ENCODE measurements at places on chromosomes 1 and 21.
A peak's percentile ranks its signal among the peaks of the same experiment; 100 is the strongest.

GRCh38 chr1:230768903-230769570 lies 21.8 kb downstream of the CAPN9 start:
- DNase-seq, result peak; percentile 47

GRCh38 chr1:24914226-24915069 lies 15.6 kb downstream of the RUNX3 start:
- DNase-seq, result peak; percentile 53

- no peak for DNase-seq
These were observed 88.9 kb downstream of the PIK3R3 start for GRCh38 chr1:46043458-46044017.

GRCh38 chr21:42925114-42925926 lies at the start of gene ERVH48-1:
Gene ERVH48-1 (minus strand): TSS chr21:42925630. CDS start chr21:42919006, 6,624 bp downstream.
- DNase-seq, result no peak

- DNase-seq, result no peak
These were observed 3.0 kb upstream of the JUN start for GRCh38 chr1:58786927-58787245.

DNA sequence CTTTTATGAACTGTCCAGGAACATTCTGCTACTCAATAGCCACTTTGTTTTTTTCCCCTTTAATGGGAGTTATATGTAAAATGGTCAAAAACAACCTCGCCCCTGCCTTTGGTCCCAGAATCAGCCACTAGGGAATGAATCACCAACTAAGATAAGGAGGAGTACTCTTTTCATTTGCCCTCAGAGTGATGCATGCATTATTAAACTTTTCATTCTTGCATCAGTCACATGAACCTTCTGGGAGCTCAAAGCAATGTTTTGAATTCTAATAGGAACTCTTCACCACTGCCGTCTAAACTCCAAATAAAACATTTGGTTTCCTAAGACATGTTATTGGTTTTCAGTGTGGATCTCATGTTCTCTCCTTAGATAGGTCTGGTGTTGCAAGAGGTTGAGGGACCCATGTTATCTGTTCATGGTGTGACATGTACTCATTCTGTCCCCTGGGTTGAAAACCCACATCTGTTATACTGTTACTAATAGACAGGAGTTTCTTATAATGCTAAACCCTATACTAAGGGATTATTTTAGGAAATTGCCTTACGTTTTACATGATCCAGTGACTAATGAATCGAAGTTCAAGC lies 17.8 kb upstream of the HSD17B7 start:
- DNase-seq, result no peak

DNA sequence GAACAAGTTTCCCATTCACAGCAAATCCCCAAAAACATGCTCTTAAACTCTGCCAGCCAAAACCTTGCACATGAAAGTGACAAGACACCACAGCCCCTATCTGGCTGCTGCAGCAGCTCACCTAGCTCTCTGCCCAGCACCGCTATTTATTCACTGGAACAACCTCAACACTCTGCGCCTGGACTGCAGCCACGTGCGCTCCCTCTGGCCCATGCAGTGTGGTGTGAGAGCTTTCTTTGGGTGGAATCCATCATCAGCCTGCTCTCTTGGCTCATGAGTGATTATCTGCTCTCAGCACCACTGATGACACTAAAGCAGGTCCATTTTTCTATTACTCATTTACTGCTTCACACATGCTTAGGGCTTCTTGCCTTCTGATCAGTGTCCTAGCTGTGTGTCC lies 11.4 kb downstream of the KCNJ6 start:
- DNase-seq, result no peak

- no peak for DNase-seq
These were observed 217.1 kb downstream of the RERE start for GRCh38 chr1:8600336-8600735.

- no peak for DNase-seq
These were observed 7.3 kb downstream of the RASAL2 start for GRCh38 chr1:178101266-178101630.

DNA sequence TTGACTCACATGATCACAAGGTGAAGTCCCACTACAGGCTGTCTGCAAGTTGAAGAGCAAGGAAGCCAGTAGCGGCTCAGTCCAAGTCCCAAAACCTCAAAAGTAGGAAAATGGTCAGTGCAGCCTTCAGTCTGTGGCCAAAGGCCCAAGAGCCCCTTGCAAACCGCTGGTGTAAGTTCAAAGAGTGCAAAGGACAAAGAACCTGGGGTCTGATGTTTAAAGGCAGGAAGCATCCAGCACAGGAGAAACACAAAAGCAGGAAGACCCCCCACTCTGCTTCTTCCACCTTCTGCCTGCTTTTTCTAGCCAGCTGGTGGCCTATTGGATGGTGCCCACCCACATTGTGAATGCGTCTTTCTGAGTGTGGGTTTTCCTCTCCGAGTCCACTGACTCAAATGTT lies 2222.6 kb downstream of the MRPL39 start:
- DNase-seq, result no peak

DNA sequence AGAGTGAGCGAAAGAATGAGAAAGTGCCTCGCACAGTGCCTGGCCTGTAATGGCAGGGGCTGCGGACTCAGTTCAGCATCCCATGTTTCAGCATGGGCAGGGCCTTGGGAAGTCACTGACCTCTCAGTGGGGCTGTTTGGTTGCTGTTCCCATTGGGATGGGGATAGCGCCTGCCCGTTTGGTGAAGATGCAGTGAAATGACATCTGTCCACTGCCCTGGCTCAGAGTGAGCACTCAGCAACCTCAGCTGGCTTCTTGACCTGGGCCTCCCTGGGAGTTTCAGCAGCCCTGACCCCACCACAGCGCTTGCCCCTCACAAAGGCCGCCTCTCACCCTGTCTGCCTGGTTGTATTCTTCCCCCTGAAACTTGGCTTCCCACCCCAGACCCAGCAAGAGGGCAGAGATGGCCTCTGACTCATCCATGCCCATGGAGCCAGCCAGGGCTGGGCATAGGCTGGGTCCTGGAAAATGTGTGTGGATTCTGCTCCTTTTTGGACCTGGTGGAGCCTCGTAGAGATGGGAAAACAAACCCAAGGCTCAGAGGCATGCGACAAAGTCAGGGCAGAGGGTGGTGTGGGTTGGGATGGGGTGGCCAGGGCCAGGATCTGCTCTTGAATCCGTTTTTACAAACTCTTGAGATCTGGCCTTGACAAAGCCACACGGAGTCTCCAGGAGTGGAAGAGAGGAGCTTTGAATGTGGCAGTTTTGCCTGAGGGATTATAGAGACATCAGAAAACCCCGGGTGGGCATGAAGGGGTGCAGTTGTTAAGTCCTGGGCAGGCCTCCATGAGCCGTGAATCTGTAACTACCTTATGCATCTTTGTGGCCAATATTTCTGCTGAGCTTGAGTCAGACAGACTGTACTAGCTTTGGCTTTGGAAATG lies 1.2 kb downstream of the XKR8 start:
- DNase-seq, result no peak

DNA sequence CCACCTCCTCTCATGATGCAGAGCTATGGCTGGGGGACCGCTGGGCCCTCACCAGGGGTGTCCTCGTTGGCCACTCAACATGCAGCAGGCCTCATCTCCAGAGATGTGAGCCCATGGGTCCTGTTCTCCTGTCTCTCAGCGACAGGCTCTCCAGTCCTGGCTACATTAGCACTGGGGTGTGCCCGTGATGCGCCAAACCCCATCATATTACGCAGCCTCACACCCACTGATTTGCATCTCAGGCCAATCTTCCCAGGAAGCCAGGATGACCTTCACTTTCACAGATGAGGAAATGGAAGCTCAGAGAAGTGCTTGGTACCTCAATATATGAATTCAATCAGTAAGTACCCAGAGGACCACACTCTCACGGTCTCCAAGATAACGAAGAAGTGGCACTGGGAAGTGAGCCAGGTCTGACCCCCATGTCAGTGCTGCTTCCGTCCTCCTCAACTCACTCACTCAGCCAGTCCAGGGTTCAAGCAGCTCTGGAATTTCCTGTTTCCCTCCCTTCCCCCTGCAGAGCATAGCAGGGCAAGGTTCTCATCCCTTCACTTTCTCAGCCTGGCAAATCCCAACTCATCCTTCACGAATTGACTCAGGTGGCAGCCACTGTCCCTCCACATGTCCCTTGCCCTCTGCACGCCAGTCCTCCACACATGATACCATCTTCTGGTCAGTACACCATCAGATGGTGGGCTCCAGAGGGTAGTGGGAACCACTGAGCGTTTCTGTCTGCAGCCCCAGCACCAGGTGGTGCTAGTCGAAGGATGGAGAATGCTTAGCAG lies 28.9 kb upstream of the EVA1B start:
- no peak for DNase-seq

GRCh38 chr21:25313829-25314228 lies 293.5 kb downstream of the MRPL39 start:
- no peak for DNase-seq

GRCh38 chr1:34865981-34866761 lies 6.6 kb upstream of the SMIM12 start:
- DNase-seq, result no peak

- no peak for DNase-seq
These were observed 823 bp upstream of the PRKAA2 start for GRCh38 chr1:56644064-56644918.

- DNase-seq, result no peak
These were observed 24.8 kb downstream of the LEMD1 start for GRCh38 chr1:205396967-205397616.

DNA sequence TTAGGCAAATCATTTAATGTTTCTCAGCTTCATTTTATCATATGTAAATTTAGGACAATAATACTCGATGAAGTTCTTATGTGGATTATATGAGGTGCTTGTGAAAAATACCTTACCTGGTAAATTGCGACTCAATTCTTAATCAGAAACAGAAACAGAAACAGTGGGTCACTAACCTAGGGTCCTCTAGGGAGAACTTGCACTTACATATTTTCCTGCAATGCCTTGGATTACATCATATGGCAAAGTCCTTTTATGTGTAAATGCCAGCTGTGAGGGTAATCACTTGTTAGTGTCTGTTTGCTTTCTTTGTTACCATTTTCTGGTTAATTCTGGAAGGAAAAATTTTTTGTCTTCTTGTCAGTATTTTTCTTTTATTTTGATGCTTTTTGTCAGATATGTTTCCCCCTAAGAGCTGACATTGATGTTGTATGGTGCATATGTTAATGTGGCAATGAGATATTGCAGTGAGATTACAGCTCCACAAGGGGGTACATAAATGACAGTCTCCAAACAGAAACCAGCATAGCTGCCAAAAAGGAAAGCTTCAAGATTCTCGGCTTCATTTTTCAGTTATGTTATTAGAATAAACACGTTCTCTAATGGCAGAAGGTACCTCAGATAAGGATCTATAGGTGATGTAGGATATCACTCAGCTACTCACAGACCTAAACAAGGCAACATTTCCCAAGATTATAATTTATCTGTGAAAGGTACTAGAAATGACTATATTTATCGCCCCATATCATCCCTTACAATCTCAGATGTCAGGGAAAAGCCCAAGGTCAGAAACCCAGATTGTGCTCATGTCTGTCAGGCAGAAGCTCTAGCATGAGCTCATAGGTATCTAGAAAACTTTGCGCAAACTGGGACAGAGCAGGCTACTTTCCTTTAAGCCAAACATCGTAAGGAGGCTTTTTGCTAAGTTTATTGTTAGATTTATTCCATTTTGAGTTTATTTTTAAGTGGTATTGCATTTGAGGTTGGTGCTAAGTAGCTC lies 119.9 kb downstream of the FASLG start:
- DNase-seq, result no peak

GRCh38 chr1:25520446-25521061 lies 22.9 kb upstream of the LDLRAP1 start:
- DNase-seq, result no peak

DNA sequence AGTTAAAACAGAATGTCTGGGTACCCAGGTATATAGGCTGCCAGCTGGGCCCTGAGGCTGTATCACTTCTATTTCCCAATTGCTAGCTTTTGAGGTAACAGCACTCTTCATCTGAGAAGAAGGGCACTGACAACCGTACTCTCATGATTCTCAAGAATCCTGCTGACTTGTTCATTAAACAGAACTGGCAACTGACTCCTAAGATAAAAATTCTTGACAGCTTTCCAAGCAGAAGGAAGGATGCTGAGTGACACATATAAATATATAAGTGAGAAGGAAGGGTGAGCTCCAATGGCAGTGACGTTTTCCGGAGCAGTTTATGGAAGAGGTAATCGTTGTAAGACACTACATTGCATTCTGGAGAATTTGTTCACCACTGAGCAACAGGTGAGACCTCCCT lies 48.1 kb upstream of the NRIP1 start:
- no peak for DNase-seq

- DNase-seq, result no peak
These were observed 18.8 kb upstream of the PWP2 start for GRCh38 chr21:44088401-44088780.

DNA sequence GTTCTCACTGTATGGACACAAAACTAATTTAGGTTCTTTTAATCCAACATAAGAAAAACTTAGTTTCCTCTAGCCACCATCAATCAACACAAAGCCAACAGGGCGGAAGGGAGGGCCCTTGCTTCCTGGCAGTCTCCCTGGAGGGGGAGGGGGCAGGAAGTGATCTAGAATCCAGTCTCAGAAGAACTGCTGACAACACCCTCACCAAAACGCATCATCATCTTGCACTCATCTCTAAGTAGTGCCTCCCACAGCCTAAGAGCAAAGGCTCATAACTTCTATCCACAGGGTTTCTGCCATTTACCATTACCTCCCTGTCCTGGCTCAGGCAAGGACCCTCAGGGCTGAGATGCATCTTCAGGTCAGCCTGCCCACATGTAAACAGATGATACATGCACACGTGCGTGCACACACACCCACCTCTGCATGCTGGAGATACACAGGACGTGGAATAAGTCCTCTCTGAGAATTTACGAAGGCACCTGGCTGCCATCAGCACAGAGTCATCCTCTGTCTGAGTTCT lies 20.5 kb downstream of the HIVEP3 start:
- no peak for DNase-seq

DNA sequence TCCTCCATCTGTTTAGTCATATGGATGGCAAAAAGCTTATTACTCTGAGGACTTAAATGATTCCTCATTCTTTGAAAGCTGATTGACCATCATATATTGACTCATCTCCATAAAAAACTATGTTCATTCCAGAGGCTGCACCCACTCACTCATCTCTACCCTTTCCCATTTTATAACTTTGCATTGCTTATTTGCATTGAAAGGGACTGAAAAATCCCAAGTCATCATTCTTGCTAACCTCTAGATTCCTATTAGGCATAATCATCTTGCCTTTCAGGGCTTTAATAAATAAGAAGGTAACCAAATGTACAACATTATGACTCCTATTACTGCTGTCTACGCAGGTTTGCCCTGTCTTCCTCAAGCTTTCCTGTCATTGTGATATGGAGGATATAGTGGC lies 1180.3 kb upstream of the B3GALT2 start:
- no peak for DNase-seq
